ENCODE measurements at places on chromosomes 12 and 14.

GRCh38 chr12:124233041-124233796 is 61.7 kb upstream of the RFLNA start:
- DNase-seq, result no peak

DNA sequence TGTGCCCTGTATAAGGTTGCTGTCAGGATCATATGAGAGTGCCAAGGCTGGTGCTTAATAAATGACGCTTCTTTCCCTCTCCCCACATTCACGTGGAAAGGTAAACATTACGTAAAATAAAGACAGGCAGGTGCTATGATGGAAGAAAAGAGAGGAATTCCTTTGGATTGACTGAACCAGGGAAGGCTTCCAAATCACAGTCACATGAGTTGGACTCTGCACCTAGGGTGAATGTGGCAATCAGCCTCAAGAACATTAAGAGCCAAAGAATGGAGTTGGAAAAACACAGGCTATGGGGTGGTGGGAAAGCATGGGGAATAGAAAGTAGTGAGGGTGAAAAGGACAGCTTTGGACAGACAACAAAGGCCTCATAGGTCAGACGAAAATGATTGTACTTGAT is 473.1 kb downstream of the VRK1 start:
- DNase-seq, result no peak

DNA sequence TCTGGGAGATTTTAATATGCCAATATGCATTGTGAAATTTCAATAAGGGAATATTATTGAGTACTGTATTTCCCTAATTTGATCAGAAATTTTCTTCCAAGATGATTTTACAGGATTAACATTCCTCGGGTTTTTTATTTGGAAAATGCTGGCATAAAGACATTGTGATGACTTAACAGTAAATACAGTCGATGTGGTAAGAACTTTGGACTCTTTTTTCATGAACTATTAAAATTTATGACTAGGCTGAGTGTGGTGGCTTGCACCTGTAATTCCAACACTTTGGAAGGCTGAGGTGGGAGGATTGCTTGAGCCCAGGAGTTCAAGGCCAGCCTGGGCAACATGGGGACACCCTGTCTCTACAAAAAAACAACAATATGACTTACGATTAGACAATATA is 197.1 kb upstream of the RASSF8 start:
- no peak for DNase-seq

DNA sequence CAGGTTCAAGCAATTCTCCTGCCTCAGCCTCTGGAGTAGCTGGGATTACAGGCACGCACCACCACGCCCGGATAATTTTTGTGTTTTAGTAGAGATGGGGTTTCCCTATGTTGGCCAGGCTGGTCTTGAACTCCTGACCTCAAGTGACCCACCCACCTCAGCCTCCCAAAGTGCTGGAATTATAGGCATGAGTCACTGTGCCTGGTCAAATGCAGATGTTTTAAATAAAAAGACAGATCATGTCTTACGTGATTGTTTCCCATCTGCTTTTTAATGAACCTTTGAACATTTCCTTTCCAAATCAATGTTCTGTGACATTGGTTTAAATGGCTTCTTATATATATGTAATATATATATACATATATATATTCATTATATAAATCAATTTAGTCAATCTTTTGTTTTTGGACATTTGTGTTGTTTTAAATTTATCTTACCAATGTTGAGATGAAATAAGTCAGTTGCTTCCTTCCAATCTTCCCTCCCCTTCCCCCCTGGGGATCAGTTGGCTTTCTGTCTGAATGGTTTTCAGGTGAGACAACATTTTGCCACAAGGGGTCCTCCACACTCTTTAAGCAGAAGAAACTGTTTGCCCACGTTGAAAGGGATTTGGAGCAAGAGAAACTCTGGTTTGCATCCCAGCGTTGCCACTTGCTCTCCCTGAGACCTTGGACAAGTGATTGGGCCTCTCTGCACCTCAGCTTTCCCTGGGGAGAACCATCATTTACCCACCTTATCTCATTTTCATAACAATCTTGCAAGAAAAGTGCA is 47.6 kb upstream of the RBM19 start:
- DNase-seq, result no peak

- no peak for DNase-seq
Observed at GRCh38 chr14:96929950-96930349, 132.8 kb downstream of the VRK1 start.

- no peak for DNase-seq
Observed at GRCh38 chr12:98274430-98275130, 240.8 kb upstream of the TMPO start.

- no peak for DNase-seq
Observed at GRCh38 chr12:47894068-47894467, 10.7 kb downstream of the VDR start.

GRCh38 chr12:110224379-110225304 is 56.4 kb upstream of the ATP2A2 start:
- no peak for DNase-seq

DNA sequence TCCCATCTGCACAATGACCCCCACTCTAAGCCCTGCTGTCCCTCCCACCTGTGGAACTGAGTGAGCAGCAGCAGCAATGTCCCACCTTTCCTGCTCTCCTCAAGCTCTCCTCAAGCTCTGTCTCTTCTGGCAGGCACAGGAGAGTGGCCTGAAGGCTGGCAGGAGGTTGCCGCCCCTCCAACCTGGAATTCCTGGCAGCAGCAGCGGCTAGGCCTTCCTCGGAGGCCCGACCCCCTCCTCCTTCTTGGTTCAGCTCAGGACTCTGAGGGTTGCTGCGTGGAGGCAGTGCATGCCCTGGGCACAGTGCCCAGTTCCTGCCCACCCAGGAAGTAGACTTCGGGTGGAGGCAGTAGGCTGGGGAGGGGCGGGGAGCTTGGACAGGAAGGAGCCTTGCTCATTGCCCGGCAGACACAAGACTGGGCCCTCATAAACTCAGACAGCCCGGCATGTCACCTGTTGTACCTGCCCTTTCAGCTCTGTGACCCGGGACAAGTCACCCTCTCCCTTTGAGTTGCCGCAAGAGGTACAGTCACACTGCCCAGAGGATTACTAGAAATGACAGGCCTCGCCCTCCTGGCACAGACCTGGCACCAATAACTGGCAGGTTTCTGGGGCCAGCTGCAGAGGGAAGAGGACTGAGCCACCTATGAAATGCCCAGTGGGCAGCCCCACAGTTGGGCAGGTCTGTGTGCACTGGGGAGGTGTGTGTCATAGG is 2.1 kb upstream of the SERPINA1 start:
- DNase-seq, result no peak

GRCh38 chr12:30144777-30145683 is 361.3 kb upstream of the TMTC1 start:
- DNase-seq, result no peak

DNA sequence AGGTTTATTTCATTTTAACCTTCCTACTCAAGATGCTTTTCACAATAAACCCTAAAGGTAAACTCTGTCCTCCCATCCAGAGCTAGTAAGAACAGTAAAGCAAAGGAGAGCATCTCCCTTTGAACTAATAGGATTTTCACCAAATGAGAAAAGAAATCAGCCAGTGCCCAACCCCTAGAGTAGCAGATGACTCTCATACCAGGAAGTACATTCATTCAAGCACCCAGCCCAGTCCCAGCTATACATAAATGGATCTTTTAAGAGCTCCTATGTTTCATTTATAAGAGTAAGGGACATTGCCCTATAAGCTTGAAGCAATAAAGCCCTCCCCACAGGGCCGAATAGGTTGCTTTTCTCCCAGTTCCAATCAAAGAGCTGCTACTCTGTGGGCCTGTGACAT is 7.6 kb downstream of the BAZ2A start:
- DNase-seq, result no peak

DNA sequence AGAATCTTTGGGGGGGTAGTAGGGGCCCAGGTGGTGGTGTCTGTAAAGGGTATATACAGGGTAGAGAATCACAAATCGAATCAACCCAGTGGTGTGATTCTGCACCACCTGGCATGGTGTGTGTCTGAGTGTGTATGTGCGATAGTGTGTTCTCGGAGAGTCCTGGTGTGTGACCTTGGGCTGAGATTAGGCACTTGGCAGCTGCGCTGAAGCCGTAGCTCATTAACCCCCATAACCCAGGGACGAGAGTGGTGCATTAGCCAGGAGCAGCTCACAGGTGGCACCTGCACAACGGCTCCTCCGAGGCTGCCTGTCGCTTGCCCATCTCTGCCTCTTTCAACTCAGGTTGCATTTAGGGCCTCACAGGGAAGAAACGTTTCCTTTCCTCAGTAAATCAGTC is 15.6 kb upstream of the TESC start:
- DNase-seq, result no peak

DNA sequence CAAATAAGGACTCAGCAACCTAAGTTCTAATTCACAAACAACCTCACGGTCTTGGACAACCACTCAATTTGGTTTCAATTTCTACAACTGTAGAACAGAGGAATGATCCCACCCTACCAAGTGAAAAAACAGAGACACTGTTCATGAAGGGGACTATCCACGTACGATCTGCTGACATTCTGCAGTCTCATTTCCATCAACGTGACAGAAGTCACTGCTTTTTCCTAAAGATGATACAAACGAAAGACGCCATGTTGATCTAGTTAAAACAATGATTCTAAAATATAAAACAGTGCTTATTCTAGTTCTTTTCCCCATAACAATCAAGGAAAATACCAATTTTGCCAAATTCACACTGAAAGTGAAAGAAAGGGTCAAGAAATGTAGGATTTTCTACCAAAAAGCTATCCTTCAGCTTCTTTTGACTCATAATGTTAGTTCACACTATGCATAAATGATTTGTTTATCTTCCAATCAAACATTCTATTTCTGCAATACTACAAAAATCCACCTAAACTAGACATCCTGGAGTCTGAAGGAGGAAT is 38.1 kb downstream of the CORO1C start:
- no peak for DNase-seq

GRCh38 chr12:114241973-114242434 is 163.9 kb downstream of the TBX5 start:
- no peak for DNase-seq

- DNase-seq, result no peak
Observed at GRCh38 chr12:85277900-85278597, 2.0 kb upstream of the ALX1 start.

GRCh38 chr12:116284396-116284795 is 6.9 kb upstream of the MED13L start:
- no peak for DNase-seq

DNA sequence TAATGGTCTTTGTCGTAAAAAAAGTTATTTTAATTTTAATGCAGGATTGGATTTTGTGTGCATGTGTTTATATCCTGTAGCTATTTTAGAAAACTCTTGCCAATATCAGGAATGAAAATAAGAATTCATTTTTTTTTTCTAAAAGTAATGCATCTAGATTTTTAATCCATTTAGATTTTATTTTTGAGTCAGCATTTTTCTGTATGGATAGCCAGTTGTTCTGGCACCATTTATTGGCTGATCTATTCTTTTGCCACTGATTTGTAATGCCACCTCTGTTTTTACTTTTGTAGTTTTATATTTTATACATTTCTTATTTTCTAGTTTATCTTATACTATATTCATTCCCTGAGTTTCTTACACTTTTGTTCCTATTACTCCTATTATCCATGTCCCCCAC is 343.0 kb downstream of the FOXG1 start:
- DNase-seq, result no peak

DNA sequence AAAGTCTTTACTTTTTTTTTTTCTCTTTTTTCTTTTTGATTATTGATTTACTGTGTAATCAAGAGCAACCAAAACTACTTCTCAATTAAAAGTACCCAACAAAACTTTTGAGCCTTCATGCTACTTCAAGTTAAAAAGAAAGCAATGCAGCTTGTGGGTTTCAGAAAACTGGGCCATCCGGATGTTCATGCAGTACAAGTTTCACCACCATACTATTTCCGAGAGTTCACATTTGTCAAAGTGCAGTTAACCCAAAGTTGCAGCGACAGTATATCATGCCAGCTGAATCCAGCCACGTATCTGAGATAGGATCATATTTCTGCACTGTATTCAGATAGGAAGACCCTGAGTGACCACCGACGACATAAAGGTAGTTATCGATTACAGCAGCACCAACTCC is 33.0 kb downstream of the KLHL28 start:
- no peak for DNase-seq

GRCh38 chr12:29033519-29033918 is 115.6 kb upstream of the FAR2 start:
- no peak for DNase-seq

- no peak for DNase-seq
Observed at GRCh38 chr12:47946413-47947323, 16.7 kb upstream of the TMEM106C start.

- no peak for DNase-seq
Observed at GRCh38 chr12:108665608-108666202, 32.0 kb upstream of the SELPLG start.

DNA sequence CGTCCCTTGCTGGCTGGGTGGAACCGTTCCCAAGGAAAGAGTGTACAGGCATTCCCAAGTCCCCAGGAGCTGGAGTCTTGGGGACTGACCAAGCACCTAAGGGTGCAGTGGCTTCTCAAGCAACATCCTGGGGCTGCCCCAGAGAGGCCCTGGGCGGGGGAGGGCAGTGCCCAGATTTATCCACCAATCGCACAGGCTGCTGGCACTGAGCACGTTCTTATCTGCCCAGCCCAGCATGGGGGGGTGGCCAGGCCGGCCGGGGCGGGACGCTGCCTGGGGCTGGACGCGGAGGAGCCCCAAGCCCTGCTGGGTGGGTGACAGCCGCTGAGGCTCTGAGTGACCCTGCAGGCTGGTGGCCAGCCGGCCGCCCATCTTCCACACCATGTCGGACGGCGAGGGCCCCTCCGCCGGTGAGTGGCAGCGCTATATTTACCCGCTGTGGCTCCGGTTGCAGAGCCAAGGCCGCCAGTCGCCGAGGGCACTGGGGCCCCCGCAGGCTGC is 53.4 kb downstream of the CYP46A1 start:
- DNase-seq, result no peak

- DNase-seq, result no peak
Observed at GRCh38 chr14:98599082-98599481, 672.9 kb downstream of the BCL11B start.
